Stimulated activated CD4-positive, alpha-beta T cell treated with anti-CD3 and anti-CD28 coated beads, Interleukin-15, amount 100 ng/mL, for 1 hour (primary cell): ENCODE measurements at places on chromosomes 13 and 19.

GRCh38 chr13:61138857-61139256 is 276.8 kb downstream of the PCDH20 start:
- no peak for DNase-seq

GRCh38 chr19:48553676-48554384 is 1.9 kb downstream of the SULT2B1 start:
- DNase-seq: no peak

GRCh38 chr19:7595466-7596133 is at the start of gene CAMSAP3:
TSS of gene CAMSAP3 (plus strand) at chr19:7595863. CDS start at chr19:7596003, 140 bp downstream.
- no peak for DNase-seq

- DNase-seq: no peak
These were observed 825.6 kb downstream of the SLITRK6 start for GRCh38 chr13:84973661-84974060.

GRCh38 chr13:103302676-103303075 is 236.5 kb upstream of the SLC10A2 start:
- no peak for DNase-seq
